T-cell (primary cell): ENCODE measurements at places on chromosomes 7 and 10. TPM values are rescaled to one million over a fixed set of nuclear protein-coding genes. Genes with fewer than 3 reads are reported as not detected.

DNA sequence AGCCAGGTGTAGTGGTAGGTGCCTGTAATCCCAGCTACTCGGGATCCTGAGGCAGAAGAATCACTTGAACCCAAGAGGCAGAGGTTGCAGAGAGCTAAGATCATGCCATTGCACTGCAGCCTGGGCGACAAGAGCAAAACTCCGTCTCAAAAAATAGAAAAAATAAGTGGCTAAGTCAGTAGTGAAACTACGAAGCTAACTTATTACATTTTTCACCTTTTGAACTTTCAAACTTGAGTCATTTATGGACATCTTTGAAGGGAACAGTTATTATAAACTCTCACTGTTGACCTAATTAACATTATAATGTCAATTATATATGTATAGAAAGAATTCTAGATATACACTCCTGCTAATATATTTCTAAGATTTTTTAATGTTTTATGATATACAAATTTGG is 541.5 kb upstream of the C7orf33 start:
- H3K4me1 ChIP-seq: no peaks in the 10 kb centered on the region
- no peak overlapping the region for H3K27ac ChIP-seq
- no peaks in the 10 kb centered on the region for H3K36me3 ChIP-seq
- H3K27me3 ChIP-seq: no peaks in the 10 kb centered on the region
- no peak overlapping the region for H3K4me3 ChIP-seq

PCBD1 gene
- 6.5 TPM for total RNA-seq

CFAP70 gene
- 2.7 TPM for total RNA-seq

- H3K27ac ChIP-seq: no peak overlapping the region
- H3K4me3 ChIP-seq: no peak overlapping the region
- DNase-seq: no peak
- no peaks in the 10 kb centered on the region for H3K27me3 ChIP-seq
- no peaks in the 10 kb centered on the region for H3K36me3 ChIP-seq
- no peaks in the 10 kb centered on the region for H3K4me1 ChIP-seq
Observed at GRCh38 chr10:111732166-111732785, 451.3 kb downstream of the GPAM start.

DNA sequence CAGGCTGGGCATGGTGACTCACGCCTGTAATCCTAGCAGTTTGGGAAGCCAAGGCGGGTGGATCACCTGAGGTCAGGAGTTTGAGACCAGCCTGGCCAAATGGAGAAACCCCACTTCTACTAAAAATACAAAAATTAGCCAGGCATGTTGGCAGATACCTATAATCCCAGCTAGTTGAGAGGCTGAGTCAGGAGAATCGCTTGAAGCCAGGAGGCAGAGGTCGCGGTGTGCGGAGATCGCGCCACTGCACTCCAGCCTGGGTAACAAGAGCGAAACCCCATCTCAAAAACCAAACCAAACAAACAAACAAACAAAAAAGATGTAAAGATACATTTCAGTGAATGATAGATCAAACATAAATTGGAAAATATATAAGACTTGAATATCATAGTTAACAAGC is 105.9 kb downstream of the PLPP4 start:
- H3K36me3 ChIP-seq: no peaks in the 10 kb centered on the region
- no peak overlapping the region for H3K27ac ChIP-seq
- no peak overlapping the region for H3K4me3 ChIP-seq

DNA sequence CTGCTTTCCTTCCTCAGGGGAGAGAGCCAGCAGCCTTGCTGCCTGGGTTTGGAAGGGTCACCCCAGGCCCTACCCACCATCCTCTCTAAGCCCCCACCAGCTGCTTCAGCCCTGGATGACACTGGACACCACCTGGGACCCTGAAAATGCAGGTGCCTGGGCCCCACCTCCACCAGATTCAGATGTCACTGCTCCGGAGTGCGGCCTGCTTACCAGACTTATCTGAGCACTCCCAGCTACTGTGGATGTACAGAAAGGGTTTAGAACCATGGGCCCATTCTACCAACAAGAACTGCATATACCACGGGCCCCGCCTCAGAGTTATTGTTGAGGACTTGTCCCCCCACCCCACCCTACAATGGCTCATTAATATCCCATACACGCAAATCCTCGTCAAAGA is 172.3 kb downstream of the PTPRN2 start:
- peaks cover 9% of the 10 kb centered on the region for H3K27me3 ChIP-seq
- H3K27ac ChIP-seq: no peak overlapping the region
- H3K36me3 ChIP-seq: no peaks in the 10 kb centered on the region
- no peaks in the 10 kb centered on the region for H3K4me1 ChIP-seq
- DNase-seq: no peak
- H3K4me3 ChIP-seq: no peak overlapping the region

RBP3 gene
- total RNA-seq: not detected

TSPAN33 gene
- total RNA-seq: 6.0 TPM
